ENCODE measurements at places on chromosomes 2 and 18. TPM values are rescaled to one million over a fixed set of nuclear protein-coding genes. Genes with fewer than 3 reads are reported as not detected.

Gene KIAA2012
- total RNA-seq: not detected

Gene SP140L
- total RNA-seq: 3.1 TPM

Gene NT5C1B
- total RNA-seq: not detected

Gene AQP12B
- not detected for total RNA-seq

Gene DYNAP
- total RNA-seq: not detected

Gene CHST9
- total RNA-seq: not detected

Gene TEKT4
- total RNA-seq: not detected
